ENCODE measurements at places on chromosomes 12 and 14.

DNA sequence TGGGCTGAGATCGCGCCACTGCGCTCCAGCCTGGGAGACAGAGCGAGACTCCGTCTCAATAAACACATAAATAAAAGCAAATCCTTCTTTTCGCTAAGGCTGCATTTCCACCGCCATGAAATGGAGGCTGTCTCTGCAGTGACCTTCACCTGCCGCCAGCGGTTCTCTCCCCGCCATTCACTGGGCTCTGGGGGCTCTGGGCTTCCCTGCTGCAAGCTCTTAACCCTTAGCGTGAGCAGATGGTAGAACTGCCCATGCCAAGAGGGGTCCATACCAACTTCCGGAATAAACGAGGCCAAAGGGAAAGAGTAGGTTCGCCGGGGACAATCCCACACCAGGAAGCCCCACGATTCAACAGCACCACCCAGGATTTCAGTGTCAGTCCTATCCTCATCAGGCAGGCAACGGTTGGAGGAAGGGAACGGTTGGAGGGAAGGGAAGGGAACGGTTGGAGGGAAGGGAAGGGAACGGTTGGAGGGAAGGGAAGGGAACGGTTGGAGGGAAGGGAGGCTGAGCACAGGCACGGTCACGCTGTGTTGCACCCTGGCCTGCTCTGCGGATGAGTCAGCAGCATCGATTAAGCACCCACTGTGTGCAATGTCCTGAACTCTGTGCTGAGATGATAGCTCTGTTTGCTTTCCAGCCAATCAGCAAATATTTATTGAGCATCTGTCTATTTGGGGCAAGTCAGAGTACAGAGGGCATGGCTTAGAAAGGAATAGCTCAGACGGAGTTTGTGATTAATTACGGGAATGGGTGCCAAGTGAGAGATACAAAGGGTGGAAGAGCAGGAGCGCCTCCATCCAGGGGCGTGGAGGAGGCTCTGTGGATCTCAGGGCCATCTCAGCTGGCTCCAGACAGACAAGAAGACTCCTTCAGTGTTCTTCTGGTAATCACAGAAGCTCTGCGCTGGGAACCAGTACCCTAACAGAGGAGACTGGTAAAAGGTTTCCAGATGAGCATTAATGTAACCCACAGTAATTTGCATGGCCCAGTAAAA lies 77.9 kb downstream of the NINJ2 start:
- DNase-seq, result no peak

DNA sequence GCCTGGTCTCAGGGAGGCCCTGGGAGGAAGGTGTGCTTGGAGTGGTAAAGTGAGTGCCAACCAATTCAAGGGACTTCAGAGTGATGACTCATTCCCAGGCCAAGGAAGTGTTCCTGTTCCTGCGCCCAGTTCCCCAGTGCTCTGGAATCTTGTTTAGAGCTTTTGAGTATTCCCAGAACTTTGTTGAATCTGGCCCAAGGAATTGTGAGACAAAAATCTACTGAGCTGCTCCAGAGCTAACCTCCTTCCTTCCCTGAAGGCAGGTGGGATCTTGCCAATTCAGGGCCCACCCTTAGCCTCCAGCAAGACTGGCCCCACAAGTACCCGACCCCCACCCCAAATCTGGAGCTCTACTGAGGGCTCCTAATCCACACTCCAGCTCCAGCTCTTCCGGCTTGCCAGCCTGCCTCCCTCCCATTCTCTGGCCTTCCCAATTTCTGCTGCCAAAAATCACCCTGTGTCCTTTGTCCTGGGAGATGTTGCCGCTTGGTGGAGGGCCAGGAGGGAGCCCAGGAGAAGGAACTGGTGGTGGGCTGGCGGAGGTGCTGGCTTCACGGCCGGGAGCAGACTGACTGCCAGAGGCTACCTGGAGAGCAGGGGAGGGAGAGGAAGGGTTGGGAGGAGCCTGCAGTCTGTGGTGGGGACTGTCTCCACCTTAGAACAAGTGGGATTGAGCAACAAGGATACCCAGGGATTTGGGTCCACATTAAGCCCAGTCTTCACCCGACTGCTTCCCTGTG lies 2.0 kb upstream of the ATN1 start:
- DNase-seq, result no peak

DNA sequence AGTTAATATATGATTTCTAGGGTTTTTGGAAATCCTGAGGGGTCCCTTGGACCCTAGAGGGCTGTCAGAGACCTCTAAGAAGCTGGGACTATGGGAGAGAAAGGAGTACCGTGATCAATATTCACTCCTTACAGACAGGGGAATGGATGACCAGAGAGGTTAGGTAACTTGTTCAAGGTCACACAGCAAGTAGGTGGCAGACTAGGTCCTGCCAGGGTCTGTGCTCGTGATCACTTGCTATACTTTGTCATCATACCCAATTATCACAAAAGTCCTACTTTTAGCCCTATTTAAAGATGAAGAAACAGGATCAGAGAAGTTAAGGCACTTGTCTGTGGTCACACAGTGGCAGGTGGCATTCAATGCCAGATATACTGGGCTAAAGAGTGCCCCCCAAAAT lies 42.9 kb downstream of the WSCD2 start:
- no peak for DNase-seq

DNA sequence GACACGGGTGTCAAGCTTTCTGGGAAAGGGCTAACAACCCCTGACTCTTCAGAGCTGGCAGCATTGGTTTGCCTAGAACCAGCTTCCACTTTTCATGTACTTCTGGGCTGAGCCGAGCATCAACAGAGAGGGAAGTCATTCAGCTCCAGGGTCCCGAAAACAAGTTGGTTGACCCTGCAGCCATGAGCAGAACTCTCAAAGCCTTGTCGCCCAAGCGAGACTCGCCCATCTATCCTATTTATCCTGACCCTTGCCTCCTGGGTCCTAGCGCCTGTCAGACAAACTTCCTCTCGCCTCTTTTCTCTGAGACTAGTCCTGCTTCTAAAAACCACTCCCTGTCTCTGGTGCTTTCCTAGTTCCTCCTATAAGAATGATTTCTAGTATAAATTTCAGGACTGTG lies 47.9 kb downstream of the ASCL4 start:
- no peak for DNase-seq

- DNase-seq, result no peak
Observed at GRCh38 chr12:42669553-42669952, 80.0 kb upstream of the PRICKLE1 start.

- no peak for DNase-seq
Observed at GRCh38 chr14:45051896-45052295, 32.0 kb upstream of the PRPF39 start.

DNA sequence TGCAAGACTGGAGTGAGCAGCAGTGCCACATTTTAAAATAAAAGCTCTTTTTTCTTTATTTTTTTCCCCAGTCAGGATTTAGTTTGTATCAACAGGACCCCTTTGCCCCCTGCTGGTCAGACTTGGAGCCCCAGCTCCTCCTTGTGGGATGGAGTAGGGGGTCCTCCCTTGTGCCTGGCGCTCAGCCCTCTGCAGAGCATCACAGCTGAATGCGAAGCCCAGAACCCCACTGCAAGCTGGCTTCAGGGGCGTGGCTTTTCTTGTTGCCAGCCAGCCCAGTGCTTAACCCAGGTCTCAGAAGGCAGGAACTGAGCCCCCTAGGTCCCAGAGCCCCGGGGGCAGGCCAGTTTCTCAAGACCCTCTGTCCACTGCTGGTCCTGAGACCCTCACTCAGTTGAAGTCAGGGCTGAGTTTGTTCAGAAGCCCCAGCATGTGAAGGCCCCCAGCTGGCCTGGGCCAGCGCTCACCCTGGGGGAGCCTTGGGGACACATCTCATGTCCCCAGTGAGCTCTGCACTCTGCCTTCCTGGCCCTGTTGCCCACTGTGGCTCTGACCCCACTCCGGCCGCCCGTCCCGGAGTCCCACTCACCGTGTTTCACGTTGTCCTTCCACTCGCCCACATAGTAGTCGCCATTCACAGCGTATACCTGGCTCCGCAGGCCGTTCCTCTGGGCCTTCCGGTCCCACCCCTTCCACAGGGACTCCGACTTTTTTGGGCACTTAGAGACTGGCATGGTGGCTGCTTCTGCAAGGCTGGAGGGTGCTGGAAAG lies 519 bp downstream of the MORN3 start:
- peak; percentile 66 for DNase-seq

DNA sequence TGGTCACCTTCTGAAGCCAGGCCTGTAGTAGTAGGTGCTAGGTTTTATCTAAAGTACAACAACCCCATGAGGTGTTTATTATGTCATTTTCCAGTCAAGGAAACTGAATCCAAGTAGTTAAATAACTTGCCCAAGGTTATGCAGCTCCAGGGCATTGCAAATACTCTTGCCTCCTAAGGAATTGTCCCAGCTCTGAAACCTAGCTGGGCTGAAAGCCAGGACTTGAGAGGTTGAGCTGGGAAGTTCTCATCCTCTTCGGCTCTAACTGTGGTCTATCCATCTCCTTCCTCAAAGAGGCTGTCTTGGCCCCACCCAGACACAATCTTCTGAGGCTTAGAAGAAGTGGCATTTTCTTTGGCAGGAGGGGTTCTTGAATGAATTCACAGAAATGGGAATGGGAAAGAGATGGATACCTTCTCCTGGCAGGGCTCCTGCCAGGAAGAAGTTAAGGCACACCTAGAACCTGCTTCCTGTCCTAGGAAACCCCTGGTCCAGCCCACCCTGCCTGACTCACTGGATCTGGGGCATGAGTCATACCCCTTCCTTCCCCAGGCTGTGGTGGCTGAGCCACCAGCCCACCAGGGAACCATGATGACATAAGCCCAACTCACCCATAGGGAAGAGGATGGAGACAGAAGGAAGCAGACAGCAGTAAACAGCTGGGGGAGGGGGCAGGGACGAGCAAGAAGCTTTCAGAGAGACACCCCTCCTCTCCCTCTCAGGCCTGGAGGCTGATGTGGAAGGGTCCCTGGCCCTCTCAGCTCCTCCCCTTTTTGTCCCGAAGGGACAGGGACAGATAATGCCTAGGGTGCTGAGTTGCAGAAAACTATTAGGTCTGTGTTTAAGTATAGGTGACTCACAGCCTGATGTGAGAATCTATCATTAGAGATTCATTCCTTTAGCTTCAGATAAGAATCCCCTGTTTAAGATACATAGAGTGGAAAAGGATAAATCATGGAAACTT lies 2.1 kb upstream of the PLEK2 start:
- DNase-seq, result peak; percentile 30

DNA sequence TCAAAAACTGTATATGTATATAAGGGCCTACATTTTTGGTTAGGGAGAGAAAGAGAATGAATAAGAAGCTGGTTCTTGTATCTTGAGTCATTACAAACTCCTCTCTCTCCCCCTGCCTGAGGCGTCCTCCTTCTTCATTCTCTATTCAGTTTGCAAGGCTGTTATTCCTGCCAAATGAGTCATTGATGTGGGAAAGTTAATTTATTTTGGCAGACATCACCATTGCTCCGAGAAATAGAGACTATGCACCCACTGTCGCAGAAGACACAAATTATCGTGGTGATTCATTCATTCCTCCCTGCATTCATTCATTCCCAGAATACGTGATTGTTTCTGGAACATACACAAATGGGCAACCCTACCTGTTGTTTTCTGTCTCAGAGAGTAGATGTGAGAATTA lies 112.5 kb upstream of the MED13L start:
- no peak for DNase-seq

- no peak for DNase-seq
Observed at GRCh38 chr12:96809522-96809921, 97.5 kb upstream of the NEDD1 start.

- no peak for DNase-seq
Observed at GRCh38 chr14:19900999-19901398, 19.4 kb upstream of the OR4K5 start.

GRCh38 chr12:50546441-50547318 lies 41.9 kb downstream of the DIP2B start:
- DNase-seq, result no peak

DNA sequence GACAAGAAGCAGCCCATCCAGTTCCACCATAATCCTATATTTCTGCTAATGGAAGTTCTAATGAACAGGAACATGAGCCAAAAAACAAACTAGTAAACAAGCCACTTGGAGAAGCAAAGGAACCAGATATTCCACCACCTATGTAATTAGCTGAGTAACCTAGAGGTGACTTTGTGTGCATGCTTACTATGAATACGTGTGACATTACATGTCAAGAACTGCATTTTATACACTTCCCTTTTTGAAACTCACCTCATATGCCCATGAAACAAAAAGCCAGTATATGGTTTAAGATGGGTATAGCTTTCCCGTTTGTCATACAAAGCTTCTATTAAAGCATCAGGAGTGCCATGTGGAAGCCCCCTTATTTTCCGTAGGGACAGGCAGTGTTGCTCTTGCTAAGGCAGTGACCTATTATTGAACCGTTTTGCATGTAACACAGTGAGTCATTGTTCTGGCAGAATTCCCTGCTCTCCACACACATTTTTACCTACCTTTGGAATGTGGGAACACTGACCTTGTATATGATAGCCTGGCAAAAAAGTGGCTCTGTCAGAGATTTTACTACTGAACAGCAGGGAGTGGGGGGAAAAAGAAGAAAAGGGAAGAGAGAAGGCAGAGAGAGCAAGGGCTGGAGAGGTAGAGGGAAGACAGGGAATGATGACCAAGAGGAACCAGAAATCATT lies 34.8 kb upstream of the FRMD6 start:
- DNase-seq, result no peak

- DNase-seq, result no peak
Observed at GRCh38 chr12:93682846-93683261, 5.7 kb downstream of the CRADD start.

DNA sequence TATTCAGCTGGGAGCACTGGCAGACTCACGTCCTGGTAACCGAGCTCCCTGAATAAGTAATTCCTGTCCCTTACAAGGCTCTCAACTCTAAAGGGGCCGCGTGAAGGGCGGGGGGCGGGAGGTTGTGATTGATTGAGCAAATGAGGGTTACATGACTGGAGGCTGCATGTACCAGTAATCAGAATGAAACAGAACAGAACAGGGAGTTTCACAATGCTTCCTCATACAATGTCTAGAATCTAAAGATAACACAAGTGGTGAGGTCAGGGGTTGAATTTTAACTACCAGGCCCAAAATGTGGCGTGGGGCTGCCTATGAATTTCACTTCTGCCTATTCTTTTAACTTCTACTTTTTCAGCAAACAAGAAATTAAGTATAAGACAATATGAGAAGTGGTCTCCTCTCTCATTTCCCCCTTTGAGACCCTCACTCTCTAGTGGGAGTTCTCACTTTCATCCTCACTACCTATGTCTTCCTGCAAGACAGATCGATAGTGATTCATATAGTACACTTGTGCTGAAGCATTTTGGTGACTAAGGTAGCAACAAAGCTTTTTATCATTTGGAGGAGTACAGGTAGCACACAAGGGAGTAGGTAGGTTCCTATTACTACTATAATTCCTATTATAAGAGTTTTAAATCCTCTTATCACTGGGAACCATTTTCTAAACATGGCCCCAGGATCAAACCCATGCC lies 239.8 kb downstream of the KTN1 start:
- DNase-seq, result no peak

DNA sequence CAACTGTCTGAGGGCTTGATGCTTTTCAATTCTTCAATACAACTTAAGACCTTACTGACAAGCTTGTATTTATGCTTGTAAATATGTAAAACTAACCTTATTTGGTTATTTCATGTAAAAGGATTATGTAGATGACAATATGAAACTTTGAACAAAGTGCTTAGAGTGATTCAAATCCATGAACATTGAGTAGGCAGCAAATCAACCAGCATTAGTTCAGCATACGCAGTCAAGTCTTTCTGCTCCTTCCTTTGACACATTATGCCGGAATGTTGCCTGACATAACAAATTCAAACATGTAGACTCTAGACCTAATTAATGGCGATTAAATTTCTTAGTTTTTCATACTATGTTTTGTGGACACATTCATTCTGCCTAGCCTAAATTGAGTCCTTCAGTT lies 105.2 kb downstream of the FGD4 start:
- no peak for DNase-seq

- no peak for DNase-seq
Observed at GRCh38 chr14:45270031-45270430, 17.0 kb upstream of the MIS18BP1 start.
